HS-5 (cell line): ENCODE measurements at places on chromosomes 3 and 15.

DNA sequence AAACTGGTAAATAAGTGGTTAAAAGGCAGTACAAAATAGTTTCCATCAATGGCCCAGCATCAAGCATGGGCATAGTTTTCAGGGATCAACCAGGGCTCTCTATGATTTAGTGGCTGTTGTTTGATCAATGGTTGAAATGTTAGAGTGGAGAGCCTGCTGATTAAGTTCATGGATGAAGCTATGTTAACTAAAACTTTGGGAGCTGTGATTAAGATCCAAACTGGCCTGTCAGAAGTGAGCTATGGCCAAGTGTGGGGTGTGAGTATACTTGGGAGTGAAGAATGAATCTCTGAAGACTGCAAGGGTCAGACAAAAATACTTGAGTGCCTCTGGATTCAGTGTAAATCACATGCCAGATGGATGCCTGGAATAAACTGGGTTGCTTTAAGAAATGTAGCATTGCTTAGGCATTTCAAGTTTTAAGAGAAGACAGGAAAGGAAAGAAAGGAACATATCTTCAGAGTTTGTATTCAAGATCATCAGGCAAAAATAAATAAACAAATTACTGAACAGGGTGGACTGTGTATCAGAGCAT lies 422.2 kb upstream of the ADAMTS9 start:
- DNase-seq: no peak

- DNase-seq: no peak
Measured at GRCh38 chr15:52441841-52442240, 86.8 kb downstream of the MYO5A start.

DNA sequence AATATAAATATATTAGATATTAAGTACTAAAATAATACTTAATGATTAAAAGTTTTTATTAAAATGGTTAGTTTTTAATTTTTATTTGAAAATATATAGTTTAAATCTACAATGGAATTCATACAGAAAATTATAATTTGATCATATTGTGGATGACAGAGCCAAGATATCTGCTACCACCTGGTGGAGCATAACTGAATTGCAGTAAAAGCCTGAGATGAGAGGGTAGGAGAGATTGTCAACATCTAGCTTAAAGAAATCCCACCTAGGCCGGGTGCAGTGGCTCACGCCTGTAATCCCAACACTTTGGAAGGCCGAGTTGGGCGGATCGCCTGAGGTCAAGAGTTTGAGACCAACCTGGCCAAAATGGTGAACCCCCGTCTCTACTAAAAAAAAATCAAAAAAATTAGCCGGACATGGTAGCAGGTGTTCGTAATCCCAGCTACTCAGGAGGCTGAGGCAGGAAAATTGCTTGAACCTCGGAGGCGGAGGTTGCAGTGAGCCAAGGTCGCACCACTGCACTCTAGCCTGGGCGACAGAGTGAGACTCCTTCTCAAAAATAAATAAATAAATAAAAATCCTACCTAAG lies 25.1 kb upstream of the CSTA start:
- no peak for DNase-seq

DNA sequence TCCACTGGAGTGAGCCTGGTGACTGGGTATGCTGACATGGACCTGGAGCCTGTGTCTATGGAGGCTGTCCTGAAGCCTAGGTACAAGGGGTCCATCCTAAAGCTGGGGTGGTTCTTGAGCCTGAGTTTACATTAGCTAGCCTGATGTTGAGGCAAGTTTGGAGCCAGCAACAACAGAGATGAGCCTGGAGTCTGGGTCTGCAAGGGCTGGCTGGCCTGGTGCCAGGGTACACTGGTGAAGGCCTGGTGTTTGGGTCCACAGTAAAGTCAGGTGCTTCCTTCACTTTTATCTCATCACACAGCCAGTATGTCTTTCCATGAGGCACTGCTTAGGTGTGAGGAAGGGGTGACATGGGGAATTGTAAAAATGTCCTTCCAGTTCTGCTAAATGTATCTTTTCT lies 49.5 kb downstream of the TP63 start:
- DNase-seq: no peak

GRCh38 chr3:65521032-65521431 lies 517.7 kb downstream of the MAGI1 start:
- DNase-seq: no peak

- no peak for DNase-seq
Measured at GRCh38 chr3:139572847-139573672, 33.5 kb upstream of the RBP1 start.

GRCh38 chr3:112735926-112736325 lies 95.0 kb upstream of the CCDC80 start:
- no peak for DNase-seq

GRCh38 chr15:74468341-74469032 lies 7.5 kb upstream of the UBL7 start:
- DNase-seq: no peak

GRCh38 chr3:194051366-194052149 lies 84.4 kb upstream of the HES1 start:
- DNase-seq: no peak

DNA sequence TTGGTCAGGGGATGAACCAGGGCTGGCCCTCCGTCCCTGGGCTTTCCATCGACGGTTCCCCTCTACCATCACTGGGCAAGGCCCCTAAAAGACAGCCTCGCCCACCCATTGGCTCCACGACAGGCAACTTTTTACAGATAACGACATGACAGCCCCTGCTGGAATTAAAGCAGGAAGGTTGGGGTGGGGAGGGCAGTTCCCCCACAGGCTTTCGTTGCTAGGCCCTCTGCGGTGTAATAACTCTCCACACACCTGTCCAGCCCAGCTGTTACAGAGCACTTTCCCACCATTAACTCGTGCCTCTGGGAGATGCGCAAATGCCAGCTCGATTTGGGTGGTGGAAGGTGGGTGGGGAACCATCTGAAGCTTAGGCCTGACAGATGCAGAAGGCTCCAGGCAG lies 264.2 kb upstream of the TLE3 start:
- DNase-seq: no peak

DNA sequence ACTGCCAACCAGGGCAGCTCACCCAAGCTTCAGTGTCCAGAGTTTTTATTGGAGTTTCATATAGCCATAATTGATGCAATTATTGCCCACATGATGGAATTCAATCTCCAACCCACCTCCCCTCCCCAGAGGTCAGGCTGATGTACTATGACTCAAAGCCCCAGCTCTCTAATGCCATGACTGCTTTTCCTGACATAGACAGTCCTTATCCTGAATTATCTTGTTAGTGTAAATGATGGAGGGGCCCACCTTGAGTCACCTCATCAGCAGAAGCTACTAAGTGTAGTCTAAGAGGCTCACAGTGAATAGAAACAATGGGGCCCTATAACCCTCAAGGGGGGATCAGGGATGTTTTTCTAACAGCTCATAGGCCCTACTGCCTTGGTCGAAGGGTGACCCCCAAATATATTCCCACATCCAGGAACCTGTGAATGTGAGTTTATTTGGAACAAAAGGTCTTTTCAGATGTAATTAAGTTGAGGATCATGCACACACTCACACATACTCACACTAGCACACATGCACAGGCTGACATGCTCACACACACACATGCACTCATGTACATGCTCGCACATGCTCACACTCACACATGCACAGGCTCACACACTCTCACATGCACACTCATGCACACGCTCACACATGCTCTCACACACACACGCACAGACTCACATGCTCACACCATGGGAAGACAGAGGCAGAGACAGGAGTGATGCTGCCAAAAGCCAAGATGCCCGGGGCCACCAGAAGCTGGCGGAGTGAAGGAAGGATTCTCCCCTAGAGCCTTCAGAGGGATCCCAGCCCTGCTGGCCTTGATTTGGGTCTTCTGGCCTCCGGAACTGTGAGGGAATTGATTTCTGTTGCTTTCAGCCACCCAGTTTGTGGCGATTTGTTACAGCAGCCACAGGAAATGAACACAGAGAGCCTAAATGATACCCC lies 131.2 kb upstream of the SMAD3 start:
- no peak for DNase-seq

DNA sequence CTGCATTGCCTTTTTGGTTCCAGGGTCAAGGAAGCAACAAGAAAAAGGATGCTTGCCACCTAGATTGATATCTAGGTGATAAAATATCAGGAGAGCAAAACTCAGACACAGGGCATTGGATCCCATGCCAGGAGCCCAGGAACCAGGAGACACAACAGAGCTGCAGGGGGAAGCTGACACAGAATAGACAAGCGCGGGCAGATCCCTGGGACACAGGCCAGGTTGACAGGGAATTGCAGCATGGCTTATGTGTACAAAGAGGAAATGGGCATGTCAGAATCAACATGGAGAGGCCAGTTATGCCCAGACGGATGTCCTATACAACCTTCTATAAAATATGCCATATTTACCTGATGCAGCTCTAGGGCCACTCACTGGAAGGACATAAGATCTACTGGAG lies 84.2 kb downstream of the SEMA6D start:
- no peak for DNase-seq

DNA sequence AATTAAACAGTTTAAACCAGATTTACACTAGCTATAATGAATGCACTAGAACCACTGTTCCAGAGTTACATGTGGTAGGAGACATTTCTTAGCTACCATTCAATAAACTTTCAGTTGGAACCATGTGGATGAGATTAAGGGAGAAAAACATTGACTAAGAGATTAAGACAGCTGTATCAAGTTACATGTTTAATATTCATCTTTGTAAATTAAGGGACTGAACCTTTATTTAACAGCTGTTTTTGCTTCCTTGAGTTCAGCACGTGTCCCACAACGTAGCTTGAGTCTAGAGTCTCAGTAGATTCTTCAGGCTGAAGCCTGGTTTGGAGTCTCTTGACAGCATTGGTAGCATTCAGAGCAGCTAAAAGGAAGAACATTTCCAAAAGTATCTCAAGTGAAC lies 27.2 kb upstream of the CFAP44 start:
- DNase-seq: no peak

GRCh38 chr3:5929027-5929426 lies 741.5 kb downstream of the EDEM1 start:
- no peak for DNase-seq

DNA sequence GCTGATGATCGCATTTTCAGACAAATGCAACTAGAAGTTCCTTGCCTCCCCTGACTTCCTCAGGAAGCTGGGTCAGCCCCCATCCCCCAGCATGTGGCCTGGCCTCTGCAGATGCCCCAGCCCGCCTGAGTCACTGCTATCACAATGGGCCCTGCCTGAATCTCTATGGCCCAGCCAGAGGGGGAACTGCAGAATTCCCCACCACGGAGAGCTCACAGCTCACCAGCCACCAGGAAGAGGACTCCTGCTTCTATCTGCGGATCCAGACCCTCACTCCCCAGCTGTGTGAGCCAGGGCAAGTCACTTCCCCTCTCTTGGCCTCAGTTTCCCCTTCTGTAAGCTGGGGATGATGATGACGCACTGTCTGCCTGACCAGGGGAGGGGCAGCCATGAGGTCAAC lies 6.9 kb downstream of the PLXND1 start:
- no peak for DNase-seq

GRCh38 chr3:28345690-28346089 lies 2.8 kb upstream of the ZCWPW2 start:
- no peak for DNase-seq

GRCh38 chr3:33798113-33798417 lies 365 bp upstream of the PDCD6IP start:
- DNase-seq: no peak

DNA sequence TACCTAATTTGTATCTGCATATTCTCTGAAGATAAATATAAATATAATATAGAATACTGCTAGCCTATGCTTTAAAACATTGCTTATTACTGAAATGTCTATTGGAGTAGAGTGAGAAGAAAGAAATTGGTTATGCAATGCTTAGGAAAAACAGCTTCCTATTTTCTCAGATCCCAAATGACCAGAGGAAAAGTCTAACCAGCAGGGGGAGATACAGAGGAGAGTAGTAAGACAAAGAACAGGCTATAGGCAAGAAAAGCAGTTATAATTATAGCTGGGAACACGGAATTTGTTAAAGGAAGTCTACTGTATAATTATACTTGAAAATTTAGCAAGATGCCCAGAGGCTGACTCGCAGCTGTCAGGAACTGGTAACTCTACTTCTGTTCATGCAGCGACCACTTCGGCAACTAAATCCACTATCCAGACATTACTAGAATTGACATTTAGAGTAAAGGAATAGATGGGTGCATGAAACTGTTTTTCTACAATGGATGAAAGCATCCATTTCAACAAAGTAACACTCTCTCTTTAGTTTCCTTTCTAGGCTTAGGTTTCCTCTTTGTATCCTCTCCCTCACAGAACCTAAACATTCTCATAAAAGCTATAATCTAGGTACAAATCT lies 97.2 kb downstream of the TBC1D5 start:
- no peak for DNase-seq

- no peak for DNase-seq
Measured at GRCh38 chr15:68383161-68384074, 48.5 kb downstream of the ITGA11 start.

DNA sequence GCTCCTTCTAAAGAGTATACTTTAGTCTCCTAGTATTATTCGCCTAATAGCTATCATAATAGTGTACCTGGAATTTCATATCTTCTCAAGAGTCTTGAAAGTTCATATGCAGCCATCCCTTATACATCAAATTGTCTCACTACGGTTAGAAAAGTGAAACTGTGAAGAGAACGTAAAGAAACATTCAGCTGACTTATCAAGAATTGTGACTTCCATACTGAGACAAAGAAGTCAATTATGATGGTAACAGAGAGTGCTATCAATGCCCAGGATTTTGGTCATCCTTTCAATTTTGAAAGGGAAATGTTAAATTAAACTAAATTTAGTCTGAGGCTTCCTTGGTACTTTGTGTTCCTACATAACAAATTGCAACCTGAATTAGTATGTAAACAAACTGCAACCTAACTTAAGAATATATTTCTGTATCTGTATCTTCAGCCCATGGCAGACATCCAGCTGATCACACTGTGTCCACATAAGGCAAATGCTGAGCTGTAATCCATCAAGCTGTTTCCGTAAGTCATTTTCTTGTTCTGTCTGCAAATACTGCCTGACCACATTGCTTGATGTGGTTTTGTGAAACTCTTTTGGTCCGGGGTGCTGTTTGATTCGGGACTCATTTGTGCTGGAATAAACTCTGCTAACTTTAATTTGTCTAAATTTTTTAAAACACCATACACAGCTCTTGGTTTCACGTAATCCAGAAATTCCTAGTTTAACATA lies 469.6 kb downstream of the SI start:
- DNase-seq: no peak
